ENCODE measurements at places on chromosomes 3 and 15. TPM values are rescaled to one million over a fixed set of nuclear protein-coding genes. Genes with fewer than 3 reads are reported as not detected.

DNA sequence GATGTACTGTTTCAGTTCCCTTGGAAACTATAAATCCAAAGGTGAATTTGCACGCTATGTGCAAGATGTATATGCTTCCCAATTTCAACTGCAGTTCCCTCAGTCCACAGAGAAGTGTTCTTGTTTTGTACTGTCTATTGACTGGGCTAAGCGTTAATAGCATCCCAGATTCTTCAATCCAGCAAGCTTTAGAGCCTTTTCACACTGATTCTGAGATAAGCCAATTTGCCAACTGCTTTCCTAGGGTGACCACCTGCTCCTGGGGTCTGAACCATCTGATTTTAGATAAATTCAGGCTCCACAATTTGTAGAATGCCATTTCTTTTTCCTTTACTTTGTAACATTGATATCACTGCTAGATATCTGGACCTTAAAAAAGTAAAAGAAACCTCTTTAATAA lies 340.1 kb downstream of the PTPRG start:
- DNase-seq: no peak

- DNase-seq: no peak
Measured at GRCh38 chr3:157075693-157076420, 84.1 kb downstream of the CCNL1 start.

DNA sequence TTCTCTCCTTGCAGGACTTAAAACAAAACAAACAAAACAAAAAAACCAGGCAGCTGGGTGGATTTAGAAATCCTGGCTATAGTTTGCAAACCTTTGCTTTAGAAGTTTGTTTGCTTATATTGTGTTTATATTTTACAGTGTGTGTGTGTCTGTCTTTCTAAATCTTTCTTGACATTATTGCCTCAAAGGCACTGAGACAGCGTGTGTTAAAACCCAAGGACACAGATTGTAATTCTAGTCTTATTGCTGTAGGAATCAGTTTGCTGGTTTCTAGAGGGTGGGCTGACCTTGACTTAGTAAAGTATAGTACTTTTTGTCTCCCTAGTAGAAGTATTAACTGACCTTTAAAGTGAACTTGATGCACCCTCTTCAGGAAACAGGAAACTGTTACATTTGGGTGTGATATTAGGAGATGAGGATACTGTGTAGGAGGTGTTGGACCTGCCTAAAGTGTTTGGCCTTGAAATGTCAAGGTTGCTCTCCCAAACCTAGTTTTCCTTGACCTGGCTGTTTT lies 71.0 kb downstream of the TCF12 start:
- DNase-seq: peak; percentile 11

DNA sequence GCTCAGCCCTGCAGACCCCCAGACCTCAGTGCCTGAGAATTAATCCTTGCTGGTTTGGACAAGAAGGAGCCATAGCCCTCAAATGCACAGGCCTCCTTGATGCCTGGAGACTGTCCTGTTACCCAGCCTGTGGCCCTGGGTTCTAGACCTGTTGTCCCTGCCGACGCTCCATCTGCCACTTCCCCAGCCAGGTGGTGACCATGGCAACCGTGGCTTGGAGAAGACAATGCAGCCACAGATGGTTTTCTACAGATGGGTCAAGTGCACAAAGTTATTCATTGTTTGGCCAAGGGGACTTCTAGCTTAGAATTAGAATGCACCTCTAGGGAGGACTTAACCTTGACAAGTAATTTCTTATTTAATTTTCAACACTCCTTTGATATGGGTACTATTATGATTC lies 297.1 kb downstream of the UACA start:
- no peak for DNase-seq

DNA sequence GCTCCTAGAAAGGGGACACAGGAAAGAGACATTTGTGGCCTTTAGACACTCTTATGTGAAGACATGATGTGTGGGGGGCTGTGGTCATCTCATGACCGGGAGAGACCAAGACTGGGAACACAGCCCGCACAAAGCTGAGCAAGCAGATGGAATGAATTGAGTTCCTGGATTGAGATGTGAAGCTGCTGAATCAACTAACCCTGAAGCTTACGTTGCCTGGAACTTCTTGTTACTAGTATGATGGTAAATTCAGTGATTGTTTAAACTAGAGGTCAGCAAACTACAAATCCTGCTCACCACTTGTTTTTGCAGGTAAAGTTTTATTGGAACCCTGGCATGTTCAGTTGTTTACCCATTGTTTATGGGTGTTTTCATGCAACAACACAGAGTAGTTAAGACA lies 83.4 kb upstream of the BHLHE40 start:
- no peak for DNase-seq

- no peak for DNase-seq
Measured at GRCh38 chr3:46946856-46947545, 29.5 kb downstream of the CCDC12 start.

GRCh38 chr15:82003916-82004315 lies 41.9 kb downstream of the MEX3B start:
- no peak for DNase-seq

- peak; percentile 77 for DNase-seq
Measured at GRCh38 chr3:140186421-140186920, 251.5 kb downstream of the CLSTN2 start.

GRCh38 chr3:99783011-99783573 lies 34.6 kb upstream of the CMSS1 start:
- DNase-seq: peak; percentile 96

- peak; percentile 12 for DNase-seq
Measured at GRCh38 chr3:130661140-130661891, 85.3 kb downstream of the PIK3R4 start.

DNA sequence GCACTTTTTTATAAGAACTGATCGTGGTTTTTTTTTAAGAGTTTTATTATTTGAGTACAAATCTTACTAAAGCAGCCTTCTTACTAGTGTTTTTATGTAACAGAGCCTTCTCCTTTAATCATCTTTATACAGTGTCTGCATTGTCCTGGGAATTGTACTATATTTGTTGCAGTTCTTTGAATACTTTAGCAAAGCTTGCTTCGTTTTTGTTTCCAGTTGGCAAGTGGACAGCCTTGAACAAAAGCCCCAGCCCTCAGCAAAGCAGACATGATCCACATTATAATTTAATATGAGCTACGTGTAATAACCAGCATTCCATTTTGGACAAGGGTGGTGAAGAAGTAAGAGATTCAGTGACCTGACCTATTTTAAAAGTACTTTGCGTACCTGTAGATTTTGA lies 112.2 kb upstream of the FLNB start:
- DNase-seq: no peak

DNA sequence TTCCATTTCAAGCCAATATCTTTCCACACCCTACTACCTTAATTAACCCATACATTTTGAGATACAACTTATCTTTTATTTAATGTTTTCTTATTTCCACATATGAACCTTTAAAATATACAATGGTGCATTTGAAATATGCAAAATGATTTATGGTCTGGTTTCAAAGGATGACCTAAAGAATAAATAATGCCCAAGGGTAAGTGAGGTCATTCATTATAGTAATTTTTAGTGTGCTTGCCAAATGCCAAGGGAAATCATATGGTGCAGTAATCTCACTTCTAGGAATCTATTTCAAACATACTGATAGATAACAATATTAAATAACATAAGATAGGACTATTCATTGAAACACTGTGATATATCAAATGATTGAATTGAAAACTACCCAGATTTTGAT lies 1055.4 kb downstream of the AGBL1 start:
- no peak for DNase-seq

DNA sequence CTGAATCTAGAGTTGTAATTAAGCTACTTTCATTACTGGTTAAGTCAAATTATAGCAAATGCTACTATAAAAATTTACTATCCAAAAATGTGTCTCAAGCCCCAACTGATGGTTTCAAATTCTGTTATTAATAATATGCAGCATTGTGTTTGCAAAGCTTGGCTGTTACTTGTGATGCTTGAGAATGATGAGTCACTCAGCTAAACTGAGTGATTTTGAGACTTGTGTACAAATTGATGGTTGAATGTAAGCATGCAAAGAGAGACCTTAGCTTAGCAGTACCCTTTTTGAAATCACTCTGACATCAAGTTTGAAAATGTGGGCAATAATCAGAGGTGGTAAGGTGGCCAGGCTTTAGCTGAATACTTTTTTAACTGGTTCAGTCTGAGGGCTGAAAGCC lies 27.6 kb downstream of the OPA1 start:
- DNase-seq: peak; percentile 52

DNA sequence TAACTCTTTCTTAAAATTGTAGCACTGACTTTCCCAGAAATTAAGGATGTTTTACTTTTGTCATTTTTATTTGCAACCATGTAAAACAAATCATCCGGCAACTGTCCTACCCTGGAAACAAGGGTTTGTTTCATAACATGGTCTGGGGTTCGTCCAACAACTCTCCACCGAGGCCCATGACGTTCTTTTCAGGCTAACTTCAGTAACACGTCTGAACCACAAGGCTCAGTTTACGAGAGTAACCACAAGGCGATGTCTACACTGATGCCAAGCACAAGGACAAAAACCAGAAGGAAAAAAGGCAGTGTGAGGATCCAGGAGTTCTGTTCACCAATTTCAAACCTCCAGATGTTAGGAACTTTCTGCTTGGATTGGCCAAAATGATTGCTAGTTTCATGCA lies 546.1 kb downstream of the NTRK3 start:
- DNase-seq: no peak

DNA sequence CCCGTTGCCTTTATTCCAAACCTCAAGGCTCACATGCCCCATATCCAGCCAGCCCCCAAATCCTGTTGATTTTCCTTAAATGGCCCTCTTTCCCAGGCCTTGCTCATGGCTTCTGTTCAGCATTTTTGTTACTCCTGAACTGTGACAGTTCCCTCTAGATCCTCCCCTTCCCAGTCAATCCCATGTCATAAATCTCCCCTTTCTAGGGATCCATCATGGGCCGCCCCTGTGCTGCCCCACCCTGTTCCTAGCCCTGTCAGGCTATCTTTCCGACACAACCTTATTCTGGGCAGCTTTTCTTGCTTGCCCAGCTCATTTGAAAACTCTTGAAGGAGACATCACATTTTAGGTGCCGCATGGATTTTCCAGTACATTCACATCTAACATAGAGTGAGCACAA lies 84.8 kb downstream of the TLE3 start:
- no peak for DNase-seq

- no peak for DNase-seq
Measured at GRCh38 chr3:5254281-5255048, 67.0 kb downstream of the EDEM1 start.

The CXCR6 gene
- total RNA-seq: not detected

The CHST13 gene
- not detected for total RNA-seq
